Mesenchymal stem cell (in vitro differentiated cells and primary cell): ENCODE measurements at places on chromosomes 7 and 10.
A peak's percentile ranks its signal among the peaks of the same experiment; 100 is the strongest.

GRCh38 chr7:155464948-155465739, 7.2 kb downstream of the EN2 start:
- DNase-seq, result no peak
- no peak overlapping the region for H3K4me3 ChIP-seq
- H3K4me1 ChIP-seq, result peaks cover 27% of the 10 kb centered on the region
- no peaks in the 10 kb centered on the region for H3K36me3 ChIP-seq
- peaks cover 98% of the 10 kb centered on the region for H3K27me3 ChIP-seq
- no peak overlapping the region for H3K27ac ChIP-seq

DNA sequence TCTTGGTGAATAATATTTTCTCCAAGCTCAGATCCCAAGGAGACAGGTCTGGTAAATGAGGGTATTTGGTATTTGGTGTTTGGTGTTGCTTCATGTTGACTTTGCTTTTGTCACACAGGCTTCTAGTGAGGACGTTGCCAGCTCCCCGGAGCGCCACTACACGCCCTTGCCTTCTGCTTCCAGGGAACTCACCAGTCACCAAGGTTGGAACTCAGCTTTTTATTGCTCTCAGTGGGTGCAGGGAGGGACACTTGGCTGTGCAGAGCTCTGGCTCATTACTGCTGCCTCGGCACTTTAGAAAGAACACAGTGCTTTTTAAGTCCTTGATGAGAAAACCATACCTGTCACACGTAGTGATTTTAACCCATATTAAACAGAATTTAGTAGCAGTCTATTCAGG, 892.9 kb downstream of the LRMDA start:
- H3K36me3 ChIP-seq, result no peaks in the 10 kb centered on the region
- H3K4me3 ChIP-seq, result no peak overlapping the region
- H3K27me3 ChIP-seq, result no peaks in the 10 kb centered on the region
- no peak for DNase-seq
- H3K27ac ChIP-seq, result no peak overlapping the region

DNA sequence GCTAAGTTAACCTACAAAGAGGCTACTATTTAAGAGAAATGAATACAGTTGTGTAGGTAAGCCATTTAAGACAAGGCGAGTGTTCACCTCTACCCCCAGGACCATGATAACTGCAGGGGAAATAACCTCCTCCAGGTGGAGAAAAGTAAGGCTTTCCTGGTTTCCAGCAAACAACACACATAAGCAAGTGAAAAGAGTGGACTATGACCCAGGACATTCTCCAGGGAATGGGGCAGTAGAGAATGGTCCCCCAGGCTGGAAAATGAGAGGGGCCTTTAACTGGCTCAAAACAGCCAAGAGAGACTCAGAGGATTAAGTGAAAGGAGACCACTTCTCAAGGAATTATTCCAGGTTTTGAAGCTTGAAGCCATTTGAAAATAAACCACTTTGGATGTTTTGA, 101.0 kb upstream of the GJD4 start:
- H3K4me1 ChIP-seq, result peaks cover 2% of the 10 kb centered on the region
- no peak for DNase-seq
- no peak overlapping the region for H3K4me3 ChIP-seq

DNA sequence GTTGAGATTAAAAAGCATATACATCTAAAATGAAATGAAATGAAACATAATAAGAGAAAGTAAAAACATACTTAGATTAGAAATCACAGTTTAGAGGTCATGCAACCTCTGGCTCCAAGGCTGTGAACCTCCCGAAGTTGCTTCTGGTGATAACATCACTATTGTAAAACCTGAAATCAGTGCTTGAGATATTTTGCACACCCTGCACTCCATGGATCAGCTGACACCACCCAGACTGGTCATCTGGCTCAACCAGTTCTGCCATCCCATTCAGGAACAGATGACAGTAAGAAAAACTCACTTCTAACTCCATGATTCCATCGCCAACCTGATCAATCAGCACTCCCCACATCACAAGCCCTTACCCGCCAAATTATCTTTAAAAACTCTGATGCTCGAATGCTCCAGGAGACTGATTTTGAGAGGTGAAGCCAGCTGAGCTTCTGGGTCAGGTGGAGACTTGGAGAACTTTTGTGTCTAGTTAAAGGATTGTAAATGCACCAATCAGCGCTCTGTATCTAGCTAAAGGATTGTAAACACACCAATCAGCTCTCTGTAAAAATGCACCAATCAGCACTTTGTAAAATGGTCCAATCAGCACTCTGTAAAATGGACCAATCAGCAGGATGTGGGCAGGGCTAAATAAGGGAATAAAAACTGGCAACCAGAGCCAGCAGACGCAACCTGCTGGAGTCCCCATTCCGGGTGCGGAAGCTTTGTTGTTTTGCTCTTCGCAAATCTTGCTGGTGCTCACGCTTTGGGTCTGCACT, 162.6 kb upstream of the MAGI2 start:
- H3K36me3 ChIP-seq, result no peaks in the 10 kb centered on the region
- H3K27me3 ChIP-seq, result no peaks in the 10 kb centered on the region
- H3K27ac ChIP-seq, result no peak overlapping the region
- no peaks in the 10 kb centered on the region for H3K4me1 ChIP-seq
- DNase-seq, result no peak

DNA sequence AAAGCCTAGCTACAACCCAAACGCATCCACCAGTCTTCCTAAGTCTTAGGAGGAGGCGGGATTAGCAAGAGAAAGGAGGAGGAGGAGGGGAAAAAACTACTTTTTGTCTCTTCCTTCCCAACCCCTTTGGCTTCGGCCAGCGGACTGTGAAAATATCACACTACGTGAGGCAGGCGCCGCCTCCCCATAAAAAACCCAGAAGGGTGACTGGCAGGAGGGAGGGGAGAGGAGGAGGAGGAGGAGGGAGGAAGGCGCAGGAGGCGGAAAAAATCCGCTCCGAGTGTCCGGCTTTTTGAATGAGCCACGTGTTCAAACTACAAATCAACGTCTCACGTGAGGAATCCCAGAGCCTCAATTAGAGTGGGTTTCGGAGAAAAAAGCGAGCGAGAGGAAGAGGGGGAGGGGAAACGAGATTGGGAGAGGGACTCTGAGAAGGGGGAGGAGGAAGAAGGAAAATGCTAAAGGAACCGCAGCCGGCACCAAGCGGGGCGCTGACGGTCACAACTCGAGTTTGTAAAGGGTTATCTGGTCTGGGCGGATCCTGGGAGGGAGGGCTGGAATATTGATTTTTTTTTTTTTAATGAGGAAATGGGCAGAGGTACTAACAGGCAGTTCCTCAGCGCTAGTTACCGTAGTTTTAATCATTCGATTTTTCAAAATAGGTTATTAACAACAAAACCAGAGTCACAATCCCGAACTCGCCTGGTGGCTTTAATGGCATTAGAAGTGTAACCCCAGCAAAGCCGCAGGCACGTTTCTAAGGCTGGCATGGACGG, at the start of gene IGF2BP3:
IGF2BP3 (minus strand) TSS at position 162 of the 776 bp plus-strand sequence. CDS start 381 bp downstream, outside the sequence.
- peak within 1 kb of the TSS; percentile 81 for H3K4me3 ChIP-seq
- H3K27me3 ChIP-seq, result peaks cover 91% of the 10 kb centered on the region

- no peaks in the 10 kb centered on the region for H3K27me3 ChIP-seq
- no peak for DNase-seq
- H3K4me1 ChIP-seq, result no peaks in the 10 kb centered on the region
- H3K36me3 ChIP-seq, result no peaks in the 10 kb centered on the region
These were observed 90.4 kb upstream of the BMPER start for GRCh38 chr7:33814936-33815335.

DNA sequence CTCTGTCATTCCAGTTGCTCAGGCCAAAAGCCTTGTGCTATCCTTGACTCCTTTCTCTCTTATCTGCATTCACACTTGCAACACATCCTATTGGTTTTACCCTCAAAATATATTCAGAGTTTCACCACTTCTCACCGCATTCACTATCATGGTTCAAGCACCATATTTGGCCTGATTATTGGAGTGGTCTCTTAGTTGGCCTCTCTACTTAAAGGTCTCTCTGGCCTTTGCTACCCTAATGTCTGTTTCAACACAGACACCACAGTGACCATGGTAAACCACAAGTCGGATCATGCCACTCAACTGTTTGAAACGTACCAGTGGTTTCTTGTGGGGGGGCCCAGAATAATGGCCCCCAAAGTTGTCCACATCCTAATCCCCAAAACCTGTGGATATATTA, 15.2 kb upstream of the PDZD8 start:
- H3K4me3 ChIP-seq, result no peak overlapping the region
- H3K27me3 ChIP-seq, result peaks cover 14% of the 10 kb centered on the region
- no peak for DNase-seq
- H3K4me1 ChIP-seq, result no peaks in the 10 kb centered on the region

DNA sequence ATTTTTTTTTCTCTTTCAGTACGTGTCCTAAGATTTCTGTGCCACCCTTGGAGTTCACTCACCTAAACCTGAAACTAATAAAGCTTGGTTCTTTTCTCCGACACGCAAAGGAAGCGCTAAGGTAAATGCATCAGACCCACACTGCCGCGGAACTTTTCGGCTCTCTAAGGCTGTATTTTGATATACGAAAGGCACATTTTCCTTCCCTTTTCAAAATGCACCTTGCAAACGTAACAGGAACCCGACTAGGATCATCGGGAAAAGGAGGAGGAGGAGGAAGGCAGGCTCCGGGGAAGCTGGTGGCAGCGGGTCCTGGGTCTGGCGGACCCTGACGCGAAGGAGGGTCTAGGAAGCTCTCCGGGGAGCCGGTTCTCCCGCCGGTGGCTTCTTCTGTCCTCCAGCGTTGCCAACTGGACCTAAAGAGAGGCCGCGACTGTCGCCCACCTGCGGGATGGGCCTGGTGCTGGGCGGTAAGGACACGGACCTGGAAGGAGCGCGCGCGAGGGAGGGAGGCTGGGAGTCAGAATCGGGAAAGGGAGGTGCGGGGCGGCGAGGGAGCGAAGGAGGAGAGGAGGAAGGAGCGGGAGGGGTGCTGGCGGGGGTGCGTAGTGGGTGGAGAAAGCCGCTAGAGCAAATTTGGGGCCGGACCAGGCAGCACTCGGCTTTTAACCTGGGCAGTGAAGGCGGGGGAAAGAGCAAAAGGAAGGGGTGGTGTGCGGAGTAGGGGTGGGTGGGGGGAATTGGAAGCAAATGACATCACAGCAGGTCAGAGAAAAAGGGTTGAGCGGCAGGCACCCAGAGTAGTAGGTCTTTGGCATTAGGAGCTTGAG, at the start of gene CFTR:
CFTR (plus strand) TSS at position 801 of the 830 bp plus-strand sequence. CDS start 70 bp downstream, outside the sequence.
- H3K27me3 ChIP-seq, result no peaks in the 10 kb centered on the region
- H3K36me3 ChIP-seq, result no peaks in the 10 kb centered on the region
- no peak within 1 kb of the TSS for H3K27ac ChIP-seq

- H3K27ac ChIP-seq, result no peak overlapping the region
- no peaks in the 10 kb centered on the region for H3K36me3 ChIP-seq
- no peaks in the 10 kb centered on the region for H3K27me3 ChIP-seq
These were observed 90.0 kb downstream of the TFEC start for GRCh38 chr7:115940460-115941060.

GRCh38 chr7:73966941-73967831, 60.8 kb upstream of the ELN start:
- H3K36me3 ChIP-seq, result no peaks in the 10 kb centered on the region
- H3K4me1 ChIP-seq, result no peaks in the 10 kb centered on the region
- peaks cover 8% of the 10 kb centered on the region for H3K27me3 ChIP-seq

DNA sequence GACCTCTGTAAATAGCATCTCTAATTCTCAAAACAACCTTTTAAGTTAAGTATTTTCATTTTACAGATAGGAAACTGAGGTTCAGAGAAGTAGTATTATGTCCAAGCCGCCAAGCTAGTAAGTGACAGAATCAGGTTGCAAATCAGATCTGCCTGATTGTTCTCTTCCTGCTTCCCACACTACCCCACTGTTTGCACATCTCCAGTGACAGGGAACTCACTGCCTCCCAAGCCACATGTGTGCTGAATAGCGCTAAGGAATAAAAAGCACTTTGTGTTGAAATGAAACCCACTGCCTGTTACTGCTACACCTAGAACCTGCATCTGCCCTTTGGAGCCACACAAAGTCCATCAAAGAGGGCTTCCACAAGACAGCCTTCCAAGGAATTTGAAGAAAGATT, 45.1 kb upstream of the WDR11 start:
- H3K4me1 ChIP-seq, result no peaks in the 10 kb centered on the region
- H3K4me3 ChIP-seq, result no peak overlapping the region
- no peak for DNase-seq
- no peaks in the 10 kb centered on the region for H3K36me3 ChIP-seq
- no peaks in the 10 kb centered on the region for H3K27me3 ChIP-seq

- H3K4me1 ChIP-seq, result peaks cover 5% of the 10 kb centered on the region
- no peak for DNase-seq
- H3K27me3 ChIP-seq, result no peaks in the 10 kb centered on the region
These were observed 143.0 kb downstream of the NEURL1 start for GRCh38 chr10:103636492-103636891.

GRCh38 chr10:71575934-71576801, 143.4 kb downstream of the C10orf105 start:
- DNase-seq, result no peak
- no peaks in the 10 kb centered on the region for H3K4me1 ChIP-seq
- H3K27me3 ChIP-seq, result peaks cover 41% of the 10 kb centered on the region
- no peak overlapping the region for H3K4me3 ChIP-seq
- no peak overlapping the region for H3K27ac ChIP-seq

DNA sequence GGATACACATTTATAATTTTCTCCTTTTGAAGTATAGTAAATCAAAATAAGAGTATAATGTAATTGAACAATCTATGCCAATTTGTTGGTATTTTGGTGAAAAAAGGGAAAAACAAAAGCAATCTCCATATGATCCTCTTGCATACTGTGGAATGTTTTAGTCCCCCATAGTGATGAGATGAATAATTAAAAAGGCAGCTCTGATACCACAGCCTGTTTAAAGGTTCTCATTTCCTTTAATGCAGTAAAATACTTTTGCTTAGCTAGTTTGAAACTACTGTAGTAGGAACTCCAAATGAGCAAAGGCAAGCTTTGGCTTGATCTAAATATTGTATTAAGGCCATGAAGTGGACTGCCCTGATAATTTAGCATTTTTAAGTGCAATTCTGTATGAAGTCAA, 77.6 kb downstream of the VTI1A start:
- no peak for DNase-seq
- H3K4me3 ChIP-seq, result no peak overlapping the region
- H3K27me3 ChIP-seq, result no peaks in the 10 kb centered on the region
- no peak overlapping the region for H3K27ac ChIP-seq
- H3K4me1 ChIP-seq, result peaks cover 3% of the 10 kb centered on the region

- H3K4me1 ChIP-seq, result no peaks in the 10 kb centered on the region
- H3K27ac ChIP-seq, result no peak overlapping the region
- no peak for DNase-seq
- H3K4me3 ChIP-seq, result no peak overlapping the region
- H3K27me3 ChIP-seq, result no peaks in the 10 kb centered on the region
- H3K36me3 ChIP-seq, result no peaks in the 10 kb centered on the region
These were observed 310.0 kb downstream of the HPSE2 start for GRCh38 chr10:98925651-98926050.

DNA sequence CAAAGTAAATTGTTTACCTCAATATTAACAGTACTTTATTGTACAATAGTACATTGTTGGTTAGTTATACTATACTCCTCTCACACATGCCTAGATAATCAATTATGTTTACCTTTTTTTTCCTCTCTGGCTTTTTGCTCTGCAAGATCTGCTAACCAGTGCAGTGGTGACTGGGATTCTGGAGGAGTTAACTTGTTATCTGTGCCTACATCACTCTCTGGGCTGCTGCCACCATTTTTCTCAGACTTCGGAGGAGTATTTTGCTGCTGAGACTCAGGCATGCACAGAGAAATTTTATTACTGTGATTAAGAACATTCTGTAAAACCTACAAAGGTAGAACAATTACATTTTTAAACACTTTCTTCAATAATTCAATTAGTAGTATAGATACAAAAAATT, 59.7 kb downstream of the NRBF2 start:
- peaks cover 22% of the 10 kb centered on the region for H3K36me3 ChIP-seq
- DNase-seq, result no peak
- H3K27ac ChIP-seq, result no peak overlapping the region
- no peak overlapping the region for H3K4me3 ChIP-seq
- no peaks in the 10 kb centered on the region for H3K27me3 ChIP-seq

GRCh38 chr7:43164757-43165156, 52.3 kb downstream of the HECW1 start:
- no peak overlapping the region for H3K4me3 ChIP-seq
- no peaks in the 10 kb centered on the region for H3K27me3 ChIP-seq
- peak overlapping the region; percentile 25 for H3K27ac ChIP-seq
- peak; percentile 96 for DNase-seq
